ENCODE measurements at places on chromosomes 6 and 20.
A peak's percentile ranks its signal among the peaks of the same experiment; 100 is the strongest.

GRCh38 chr6:132133736-132134445 is 182.7 kb upstream of the CCN2 start:
- peak overlapping the region; percentile 89 for H3K27ac ChIP-seq
- H3K4me3 ChIP-seq: no peak overlapping the region
- no peaks in the 10 kb centered on the region for H3K27me3 ChIP-seq
- H3K36me3 ChIP-seq: no peaks in the 10 kb centered on the region
- DNase-seq: peak; percentile 64
- peaks cover 42% of the 10 kb centered on the region for H3K4me1 ChIP-seq

DNA sequence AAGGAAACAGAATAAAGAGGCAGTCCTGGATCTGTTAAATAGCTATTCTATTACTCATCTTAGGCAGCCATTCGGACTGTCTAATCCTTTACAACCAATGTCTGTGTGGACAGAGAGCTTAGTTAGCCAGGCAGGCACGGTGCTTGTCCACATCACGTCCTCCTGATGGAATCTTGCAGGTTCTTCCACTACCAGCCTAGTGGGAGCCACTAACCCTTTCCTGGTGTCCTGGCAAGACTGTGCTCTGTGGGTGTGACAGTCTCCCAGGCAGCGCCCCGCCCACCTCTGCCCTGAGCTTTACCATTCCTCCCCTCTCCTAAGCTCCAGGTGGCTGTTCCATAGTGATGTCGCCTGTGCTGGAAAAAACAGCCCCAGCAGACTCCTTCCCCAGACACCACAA is 78.3 kb upstream of the CLDN20 start:
- no peaks in the 10 kb centered on the region for H3K36me3 ChIP-seq
- H3K4me1 ChIP-seq: peaks cover 64% of the 10 kb centered on the region
- H3K27me3 ChIP-seq: no peaks in the 10 kb centered on the region

DNA sequence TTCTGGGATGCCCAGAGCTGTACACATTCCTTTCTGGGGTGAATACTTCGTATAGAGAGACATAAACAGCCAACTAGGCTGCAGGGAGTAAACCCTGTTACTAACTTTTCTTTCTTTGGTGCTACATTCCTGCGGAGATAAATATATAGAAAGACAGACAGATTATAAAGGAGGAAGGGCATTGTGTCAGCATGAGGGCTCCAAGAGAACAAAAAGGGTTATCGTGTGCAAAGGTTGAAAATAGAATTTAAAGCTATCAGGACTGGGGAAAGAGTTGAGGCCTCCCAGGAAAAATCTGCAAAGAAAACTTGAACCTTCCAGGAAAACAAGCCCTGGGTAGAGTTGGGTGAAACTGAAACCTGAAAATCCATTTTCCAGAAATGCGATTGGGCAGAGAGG is 68.0 kb downstream of the TMEM170B start:
- H3K27ac ChIP-seq: peak overlapping the region; percentile 56
- H3K27me3 ChIP-seq: no peaks in the 10 kb centered on the region
- H3K4me3 ChIP-seq: no peak overlapping the region

DNA sequence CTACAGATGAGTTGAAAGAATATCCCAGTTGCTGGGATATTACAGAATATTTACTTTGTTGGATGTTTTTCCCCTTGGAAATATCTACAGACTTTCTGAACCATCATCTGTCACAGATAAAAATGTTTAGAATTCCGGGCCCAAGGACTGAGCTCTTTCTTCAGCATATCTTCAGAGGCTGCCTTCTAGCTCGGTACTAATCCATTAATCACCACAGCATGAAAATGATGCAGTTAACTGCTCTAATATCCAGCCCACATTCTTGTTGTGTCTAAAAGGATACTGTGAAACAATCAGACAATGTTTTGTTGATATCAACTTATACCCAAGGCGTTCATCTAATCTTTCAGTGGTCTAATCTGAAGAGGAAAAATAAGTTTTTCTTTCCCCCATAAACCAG is 247.4 kb downstream of the TBC1D32 start:
- H3K27me3 ChIP-seq: no peaks in the 10 kb centered on the region
- H3K4me3 ChIP-seq: no peak overlapping the region
- H3K36me3 ChIP-seq: no peaks in the 10 kb centered on the region
- no peak overlapping the region for H3K27ac ChIP-seq

DNA sequence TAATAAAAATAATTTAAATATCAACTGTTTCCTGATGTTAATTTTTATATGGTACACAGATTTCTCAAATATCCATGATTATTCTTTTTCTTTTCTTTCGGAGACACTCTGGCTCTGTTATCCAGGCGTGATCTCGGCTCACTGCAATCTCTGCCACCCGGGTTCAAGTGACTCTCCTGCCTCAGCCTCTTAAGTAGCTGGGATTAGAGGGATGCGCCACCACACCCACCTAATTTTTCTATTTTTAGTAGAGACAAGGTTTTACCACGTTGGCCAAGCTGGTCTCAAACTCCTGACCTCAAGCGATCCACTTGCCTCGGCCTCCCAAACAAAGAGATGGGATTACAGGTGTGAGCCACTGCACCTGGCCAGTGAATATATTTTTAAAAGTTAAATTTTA is 20.5 kb downstream of the ROMO1 start:
- no peak overlapping the region for H3K27ac ChIP-seq
- DNase-seq: no peak
- no peak overlapping the region for H3K4me3 ChIP-seq
- no peaks in the 10 kb centered on the region for H3K27me3 ChIP-seq
- H3K4me1 ChIP-seq: no peaks in the 10 kb centered on the region
- H3K36me3 ChIP-seq: peaks cover 68% of the 10 kb centered on the region

DNA sequence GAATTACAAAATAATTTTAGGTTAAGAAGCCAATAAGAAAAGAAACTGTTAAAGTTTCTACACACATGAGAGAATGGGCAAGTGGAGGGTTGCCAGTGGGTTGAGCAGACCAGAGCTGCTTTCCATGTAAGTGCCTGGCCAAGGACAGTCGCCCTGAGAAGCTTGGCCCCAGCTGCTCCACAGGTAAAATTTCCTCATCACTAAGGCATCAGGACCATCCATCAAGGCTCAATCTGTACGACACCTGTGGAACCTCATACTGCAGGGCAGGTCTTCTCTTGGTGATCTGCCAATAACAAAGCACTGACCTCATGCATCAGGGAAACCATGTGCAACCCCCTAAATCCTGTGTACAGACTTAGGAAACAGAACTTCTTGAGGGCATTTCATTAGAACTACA is 115.4 kb downstream of the INSM1 start:
- H3K27me3 ChIP-seq: no peaks in the 10 kb centered on the region
- no peak overlapping the region for H3K27ac ChIP-seq
- no peaks in the 10 kb centered on the region for H3K36me3 ChIP-seq
- no peak for DNase-seq
- no peak overlapping the region for H3K4me3 ChIP-seq

GRCh38 chr20:10558635-10559187 is 115.1 kb downstream of the JAG1 start:
- H3K4me1 ChIP-seq: no peaks in the 10 kb centered on the region
- H3K27me3 ChIP-seq: no peaks in the 10 kb centered on the region
- no peaks in the 10 kb centered on the region for H3K36me3 ChIP-seq
- no peak overlapping the region for H3K4me3 ChIP-seq
- H3K27ac ChIP-seq: no peak overlapping the region

GRCh38 chr20:61391812-61392520 is 139.9 kb downstream of the CDH4 start:
- H3K4me3 ChIP-seq: no peak overlapping the region
- H3K36me3 ChIP-seq: no peaks in the 10 kb centered on the region
- DNase-seq: no peak
- no peak overlapping the region for H3K27ac ChIP-seq
- H3K4me1 ChIP-seq: no peaks in the 10 kb centered on the region
- peaks cover 53% of the 10 kb centered on the region for H3K27me3 ChIP-seq

- H3K4me3 ChIP-seq: no peak overlapping the region
- H3K27ac ChIP-seq: no peak overlapping the region
- no peaks in the 10 kb centered on the region for H3K36me3 ChIP-seq
- no peaks in the 10 kb centered on the region for H3K27me3 ChIP-seq
- no peak for DNase-seq
These were observed 453.8 kb downstream of the RFPL4B start for GRCh38 chr6:112800916-112801315.
